Left forelimb (tissue), 1 donor: ENCODE measurements at places on chromosomes 12 and 14.

DNA sequence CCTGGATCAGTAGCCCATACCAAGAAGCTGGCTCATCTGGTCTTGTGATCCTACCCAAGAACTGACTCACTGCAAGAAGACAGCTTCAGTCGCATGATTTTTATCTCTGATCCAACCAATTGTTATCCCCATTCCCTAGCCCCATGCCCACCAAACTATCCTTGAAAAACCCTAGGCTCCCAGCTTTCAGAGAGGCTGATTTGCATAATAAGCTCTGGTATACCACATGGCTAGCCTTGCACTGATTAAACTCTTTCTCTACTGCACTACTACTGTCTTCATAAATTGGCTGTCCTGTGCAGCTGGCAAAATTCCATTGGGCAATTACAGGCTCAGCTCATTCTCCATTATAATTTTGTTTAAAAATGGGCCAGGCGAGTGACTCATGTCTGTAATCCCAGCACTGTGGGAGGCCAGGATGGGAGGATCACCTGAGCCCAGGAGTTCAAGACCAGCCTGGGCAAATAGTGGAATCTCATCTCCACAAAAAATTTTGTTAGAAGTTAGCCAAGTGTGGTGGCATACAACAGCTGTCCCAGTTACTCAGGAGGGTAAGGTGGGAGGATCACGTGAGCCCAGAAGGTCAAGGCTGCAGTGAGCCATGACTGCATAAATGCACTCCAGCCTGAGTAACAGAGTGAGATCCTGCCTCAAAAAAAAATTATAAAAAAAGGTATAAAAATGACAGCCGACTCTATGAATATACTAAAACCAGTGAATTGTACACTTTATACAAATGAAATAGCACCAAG is 76.7 kb upstream of the EIF5 start:
- no peak for DNase-seq

GRCh38 chr12:102976609-102977280 is 19.3 kb downstream of the ASCL1 start:
- no peak for DNase-seq

DNA sequence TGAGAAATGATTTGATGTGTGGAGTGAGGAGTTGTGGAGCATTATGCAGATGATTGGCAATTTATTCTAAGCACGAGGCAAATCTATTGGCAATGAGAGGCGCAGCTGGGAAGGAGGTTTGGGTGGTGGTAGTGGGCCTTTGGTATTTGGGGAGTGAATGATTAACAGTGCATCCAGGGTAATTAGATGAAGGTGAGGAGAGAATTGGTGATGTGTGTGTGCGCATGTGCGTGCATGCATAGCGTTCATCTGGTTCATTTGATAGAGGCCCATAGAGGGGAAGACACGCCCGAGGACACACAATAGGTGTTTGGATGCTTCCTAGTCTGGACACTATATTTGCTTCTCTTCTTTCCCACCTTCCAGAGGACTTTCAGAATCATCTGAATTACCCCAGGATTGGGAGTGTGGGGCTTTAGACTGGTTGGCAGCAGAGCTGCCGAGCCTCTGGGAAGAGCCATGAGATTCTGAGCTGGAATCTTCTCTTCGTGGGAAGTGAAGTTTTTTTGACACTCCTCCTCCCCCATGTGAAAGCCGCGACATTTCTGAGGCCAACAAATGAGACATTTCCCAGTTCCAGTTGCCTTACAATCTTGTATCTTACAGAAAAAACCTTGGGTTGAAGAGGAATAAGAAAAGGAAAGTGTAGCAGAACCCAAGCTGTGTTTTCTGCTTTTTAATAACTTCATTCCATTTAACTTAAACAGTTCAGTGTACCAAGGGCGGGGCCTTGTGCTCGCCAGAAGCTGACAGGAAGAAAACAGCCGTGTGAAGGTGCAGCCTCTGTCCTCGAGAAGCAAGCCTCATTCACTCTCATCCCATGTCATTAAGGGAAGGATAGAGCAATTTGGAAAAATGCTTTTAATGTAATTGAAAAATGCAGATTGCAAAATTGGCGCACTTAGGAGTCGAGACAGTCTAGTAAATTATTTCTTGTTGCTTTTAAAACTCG is 65.2 kb downstream of the SLC25A47 start:
- no peak for DNase-seq

DNA sequence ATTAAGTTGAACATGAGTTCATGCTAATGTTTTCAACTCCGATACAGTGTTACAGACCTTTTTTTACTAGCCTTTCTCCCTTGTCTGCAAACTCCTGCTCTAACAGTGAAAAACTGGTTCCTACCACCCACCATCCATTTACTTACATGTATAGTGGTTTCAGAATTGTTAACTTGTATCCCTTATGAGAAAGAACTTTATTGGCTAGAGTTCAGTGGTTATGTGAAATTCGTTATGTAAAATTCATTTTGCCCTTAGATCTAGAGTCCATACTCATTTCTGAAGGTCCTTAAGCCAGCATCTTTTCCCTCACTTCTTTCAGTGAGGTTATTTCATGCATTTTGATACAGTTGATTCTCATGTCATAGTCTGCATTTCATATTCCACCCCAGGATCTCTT is 51.0 kb downstream of the PRKCH start:
- DNase-seq = no peak

DNA sequence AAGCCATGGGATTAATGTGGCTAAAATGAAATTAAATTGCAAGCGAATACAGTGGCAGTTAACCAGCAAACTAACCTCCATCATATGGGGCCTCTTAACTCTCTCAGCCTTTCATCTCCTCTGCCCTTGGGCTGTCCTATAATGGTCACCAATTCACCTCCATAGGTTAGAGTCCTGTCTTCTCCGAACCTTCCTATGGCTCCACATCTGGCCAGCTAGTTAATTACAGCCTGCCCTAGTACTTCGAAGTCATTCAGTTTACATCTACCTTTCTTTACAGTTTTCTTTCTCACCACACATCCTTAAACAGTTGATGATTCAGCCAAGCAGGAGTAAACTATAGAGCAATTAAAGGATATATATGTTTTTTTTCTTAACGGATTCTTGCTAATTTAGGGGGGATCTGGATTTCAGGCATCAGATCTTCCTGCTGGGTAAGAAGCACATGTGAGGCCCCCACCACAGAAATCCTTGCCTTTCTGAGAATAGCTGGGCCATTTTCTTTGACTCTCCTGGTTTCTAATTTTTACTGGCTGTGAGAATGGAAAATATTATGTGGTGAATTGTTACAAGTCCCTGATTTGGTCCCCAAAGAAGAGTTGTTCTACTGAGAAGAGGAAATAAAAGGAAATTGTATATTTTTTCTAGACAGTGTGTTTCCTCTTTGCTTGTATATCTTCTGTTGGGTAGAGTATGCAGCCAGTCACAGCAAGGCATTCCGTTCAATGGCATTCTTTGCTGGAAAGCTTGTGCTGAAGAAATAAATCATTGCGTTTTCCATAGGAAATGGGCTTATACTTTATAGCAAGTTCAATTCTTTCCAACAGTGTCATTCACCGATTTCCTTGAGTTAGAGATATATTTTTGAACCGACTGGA is 16.7 kb downstream of the HMGA2 start:
- no peak for DNase-seq

DNA sequence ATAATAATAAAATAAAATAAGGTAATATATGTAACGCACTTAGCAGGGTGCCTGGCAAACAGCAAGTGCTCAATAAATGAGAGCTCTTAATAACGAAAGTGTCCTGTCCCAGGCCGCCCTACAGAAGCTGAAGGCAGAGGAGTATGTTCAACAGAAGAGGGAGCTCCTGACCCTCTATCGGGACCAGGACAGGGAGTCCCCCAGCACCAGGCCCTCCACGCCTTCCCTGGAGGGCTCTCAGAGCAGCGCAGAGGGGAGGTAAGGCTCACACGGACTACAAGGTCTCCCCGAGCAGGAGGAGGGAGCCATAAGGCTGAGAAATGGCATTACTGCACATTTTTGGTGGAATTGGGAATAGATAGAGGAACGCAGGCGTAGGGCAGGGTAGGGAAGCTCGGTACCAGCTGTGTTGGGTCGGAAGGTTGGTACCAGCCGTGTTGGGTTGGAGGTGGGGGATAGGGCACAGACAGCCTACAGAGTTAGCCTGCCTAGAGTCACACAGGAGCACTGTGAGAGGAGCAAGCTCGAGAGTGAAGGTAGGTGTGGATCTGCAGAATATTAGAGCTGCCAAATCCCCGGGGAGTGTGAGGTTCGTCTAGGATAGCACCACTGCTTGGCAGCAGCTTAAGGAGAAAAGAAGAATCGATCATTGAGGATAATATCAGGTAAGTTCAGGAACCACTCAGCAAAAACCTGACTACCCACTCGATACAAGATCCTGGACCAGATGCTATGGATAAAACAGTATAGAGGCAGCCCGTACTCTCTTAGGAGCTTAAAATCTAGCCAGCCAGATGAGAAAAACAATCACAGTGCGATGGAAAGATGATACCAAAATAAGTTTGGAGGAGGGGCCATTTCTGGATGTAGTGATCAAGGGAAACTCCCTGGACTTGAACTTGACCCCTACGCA is 15.3 kb downstream of the TNFRSF1A start:
- DNase-seq = no peak

GRCh38 chr12:101945369-101946232 is 68.2 kb downstream of the DRAM1 start:
- no peak for DNase-seq

DNA sequence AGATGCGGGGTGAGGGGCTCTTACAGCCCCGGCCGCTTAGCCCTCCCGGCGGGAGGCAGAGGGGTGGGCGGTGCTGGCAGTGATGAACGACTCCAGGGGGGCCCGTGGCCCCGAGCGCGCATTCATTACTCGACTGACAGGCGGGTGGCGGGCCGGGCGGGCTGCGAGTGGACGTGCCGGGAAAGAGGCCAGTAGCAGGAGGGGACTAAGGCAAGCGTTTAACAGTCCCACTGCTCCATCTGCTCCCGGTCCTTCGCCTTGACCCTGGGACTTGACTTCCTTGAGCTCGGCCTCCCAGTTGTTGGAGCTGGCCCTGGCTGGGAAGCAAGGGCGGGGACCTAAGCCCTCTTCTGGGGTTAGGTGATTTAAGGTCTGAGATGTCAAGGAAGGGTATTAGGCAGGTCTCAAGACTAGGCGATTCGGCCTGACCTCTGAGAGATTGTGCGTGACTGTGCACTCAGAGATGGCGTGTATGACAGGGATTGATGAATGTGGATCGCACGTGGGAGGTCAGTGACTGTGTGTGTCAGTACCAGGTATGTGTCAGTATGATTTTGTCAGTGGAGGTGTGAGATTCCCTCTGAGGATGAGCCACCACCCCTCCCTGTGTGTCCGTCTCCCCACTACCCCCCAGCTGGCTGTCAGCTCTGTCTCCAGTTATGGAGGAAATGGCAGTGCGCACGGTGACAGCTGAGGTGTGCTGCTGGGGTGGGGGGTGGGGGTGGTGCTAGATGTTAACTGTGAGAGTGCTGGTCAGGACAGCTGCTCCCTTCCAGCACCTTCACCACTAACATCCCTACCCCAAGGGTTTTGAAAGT is 3.6 kb upstream of the DNAJC22 start:
- DNase-seq = no peak

- no peak for DNase-seq
These were observed 45.0 kb downstream of the SLC6A12 start for GRCh38 chr12:168763-169525.

- DNase-seq = no peak
These were observed 14.8 kb downstream of the HSP90B1 start for GRCh38 chr12:103944964-103945363.

DNA sequence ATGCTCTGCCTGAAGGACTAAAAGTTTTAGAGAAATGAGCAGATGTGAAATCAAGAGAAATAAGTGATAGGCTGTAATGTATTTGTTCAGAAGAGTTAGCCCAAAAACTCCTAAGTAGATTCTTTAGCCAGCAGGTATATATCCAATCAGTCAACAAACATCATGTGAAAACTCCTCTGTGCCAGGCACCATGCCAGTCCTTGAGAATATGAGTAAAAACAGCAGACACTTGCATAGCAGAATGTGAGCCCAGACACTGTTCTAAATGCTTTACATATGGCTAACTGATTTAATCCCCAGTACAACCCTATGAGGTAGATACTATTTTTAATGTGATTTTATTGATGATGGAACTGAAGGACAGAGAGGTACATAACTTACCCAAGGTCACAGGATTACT is 329.8 kb downstream of the PAWR start:
- no peak for DNase-seq

DNA sequence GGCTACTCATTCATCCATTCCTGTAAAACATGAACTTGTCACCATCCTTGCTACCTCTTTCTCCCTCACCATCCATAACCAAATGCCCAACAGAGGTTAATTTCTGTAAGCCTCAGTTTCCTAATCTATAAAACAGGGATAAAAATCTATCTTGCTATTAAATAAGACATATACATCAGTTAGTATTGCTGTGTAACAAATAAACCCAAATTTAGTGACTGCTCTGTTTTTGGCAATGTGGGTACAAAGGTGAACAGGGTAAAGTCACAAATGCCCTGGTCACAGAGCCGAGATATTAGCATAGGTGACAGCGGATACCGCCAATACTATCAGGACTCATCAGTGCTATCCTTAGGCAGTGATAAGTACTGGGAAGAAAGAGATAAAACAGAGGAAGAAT is 3.6 kb upstream of the FBXO21 start:
- no peak for DNase-seq

- peak; percentile 6 for DNase-seq
These were observed 58.4 kb upstream of the DDX11 start for GRCh38 chr12:31015215-31015614.

GRCh38 chr12:7512553-7512952 is 9.0 kb upstream of the CD163 start:
- no peak for DNase-seq

- DNase-seq = no peak
These were observed 20.0 kb downstream of the AMDHD1 start for GRCh38 chr12:95963096-95963495.

DNA sequence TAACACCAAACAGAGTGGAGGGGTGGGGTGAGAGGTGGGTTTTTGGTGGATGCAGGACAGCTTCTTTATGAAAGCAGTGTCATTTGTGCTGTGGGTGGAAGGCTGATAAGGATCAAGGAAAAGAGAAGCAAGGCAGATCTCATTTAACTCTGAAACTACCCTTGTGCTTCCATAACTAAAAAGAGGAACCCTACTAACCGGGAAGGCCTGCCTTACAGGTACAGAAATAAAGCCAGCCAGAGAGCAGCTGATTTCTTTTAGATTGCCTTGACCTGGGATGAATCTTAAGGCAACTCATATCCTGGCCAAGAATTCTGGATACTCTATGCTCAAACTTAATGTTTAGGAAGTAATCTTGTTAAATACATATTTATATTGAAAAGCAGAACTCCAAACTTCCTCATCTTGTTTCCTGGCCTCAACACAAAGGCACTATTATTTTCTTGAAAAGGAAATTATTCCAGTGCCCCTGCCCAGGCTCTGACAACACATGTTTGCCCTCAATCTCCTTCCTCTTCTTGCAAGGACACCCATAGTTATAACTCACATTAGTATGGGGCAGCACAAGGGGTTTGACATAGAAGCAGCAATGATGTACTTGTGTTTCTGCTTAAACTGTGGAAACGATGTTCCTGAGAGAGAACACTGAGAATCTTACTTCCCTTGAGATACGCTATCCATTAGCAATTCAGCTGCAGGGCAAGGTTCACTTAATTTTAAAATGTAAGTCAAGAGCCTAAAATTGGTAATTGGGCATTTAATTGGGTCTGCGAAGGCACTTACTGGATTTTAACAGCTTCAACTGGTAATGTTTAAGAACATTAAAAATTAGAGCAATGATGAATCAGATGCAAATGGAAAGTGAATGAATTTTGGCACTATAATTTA is 173.7 kb downstream of the STXBP6 start:
- DNase-seq = no peak

- no peak for DNase-seq
These were observed 11.2 kb downstream of the PDE6H start for GRCh38 chr12:14984036-14984435.

GRCh38 chr12:23446746-23447145 is 502.7 kb downstream of the SOX5 start:
- DNase-seq = no peak

- DNase-seq = no peak
These were observed 13.8 kb downstream of the FBRSL1 start for GRCh38 chr12:132503618-132504204.
